ENCODE measurements at places on chromosomes 11 and 22. TPM values are rescaled to one million over a fixed set of nuclear protein-coding genes. Genes with fewer than 3 reads are reported as not detected.

Gene WBP2NL
- total RNA-seq, result 1.1 TPM

- DNase-seq, result no peak
Measured at GRCh38 chr11:126440276-126440675, 84.8 kb downstream of the ST3GAL4 start.

Gene OR51E2
- total RNA-seq, result not detected

Gene PDGFB
- 33.1 TPM for total RNA-seq

GRCh38 chr11:33656768-33657167 is 43.9 kb downstream of the C11orf91 start:
- no peak for DNase-seq

- no peak for DNase-seq
Measured at GRCh38 chr11:33160136-33160535, 1.1 kb downstream of the CSTF3 start.

GRCh38 chr11:6345366-6345765 is 25.1 kb upstream of the CAVIN3 start:
- DNase-seq, result no peak

GRCh38 chr11:99535406-99535805 is 514.7 kb downstream of the CNTN5 start:
- DNase-seq, result no peak

- DNase-seq, result no peak
Measured at GRCh38 chr11:9703280-9703679, 39.4 kb downstream of the SWAP70 start.

- no peak for DNase-seq
Measured at GRCh38 chr11:11948242-11948947, 60.0 kb downstream of the DKK3 start.

GRCh38 chr22:20488946-20489345 is 6.6 kb downstream of the KLHL22 start:
- DNase-seq, result no peak

DNA sequence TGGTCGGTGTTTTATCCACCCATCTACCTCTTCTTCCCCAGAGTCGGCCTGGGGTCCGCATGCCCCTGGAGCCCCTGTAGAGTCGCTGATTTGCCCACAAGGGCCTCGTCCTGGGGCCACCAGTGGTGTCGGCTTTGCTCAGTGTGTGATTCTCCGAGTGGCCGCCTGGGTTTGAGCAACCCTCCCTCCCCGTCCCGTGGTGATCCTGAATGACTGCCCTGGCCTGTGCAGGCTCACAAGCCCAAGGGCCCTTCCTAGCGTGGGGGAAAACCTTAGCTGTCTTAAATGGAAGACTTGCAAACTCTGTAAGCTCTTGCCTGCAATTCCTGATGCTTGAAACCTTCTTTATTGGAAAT is 128.3 kb downstream of the OSBP2 start:
- DNase-seq, result no peak
